ENCODE measurements at places on chromosomes 2 and 18.

DNA sequence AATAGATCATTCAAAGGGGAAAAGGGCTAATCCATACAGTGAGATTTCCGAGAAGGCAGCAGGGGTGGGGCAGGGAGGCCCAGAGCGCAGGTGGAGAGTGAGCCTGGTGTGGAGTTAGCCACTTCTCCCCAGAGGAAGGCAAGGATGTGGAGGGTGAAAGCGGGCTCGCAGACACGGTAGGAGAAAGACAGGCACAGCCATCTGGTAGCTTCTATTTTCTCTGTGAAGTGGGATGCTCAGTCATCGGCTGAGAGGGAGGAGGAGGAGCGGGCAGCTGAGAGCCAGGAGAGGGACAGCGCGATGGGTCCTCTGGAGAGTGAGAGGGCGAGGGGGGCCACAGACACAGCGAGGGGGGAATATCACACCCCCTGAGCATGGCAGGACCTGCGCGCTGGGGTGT lies 153.3 kb upstream of the NDUFV2 start:
- H3K36me3 ChIP-seq, result no peaks in the 10 kb centered on the region
- H3K27me3 ChIP-seq, result no peaks in the 10 kb centered on the region
- H3K4me1 ChIP-seq, result peaks cover 51% of the 10 kb centered on the region
- peak overlapping the region; percentile 46 for H3K27ac ChIP-seq
- DNase-seq, result peak; percentile 80
- no peak overlapping the region for H3K4me3 ChIP-seq

DNA sequence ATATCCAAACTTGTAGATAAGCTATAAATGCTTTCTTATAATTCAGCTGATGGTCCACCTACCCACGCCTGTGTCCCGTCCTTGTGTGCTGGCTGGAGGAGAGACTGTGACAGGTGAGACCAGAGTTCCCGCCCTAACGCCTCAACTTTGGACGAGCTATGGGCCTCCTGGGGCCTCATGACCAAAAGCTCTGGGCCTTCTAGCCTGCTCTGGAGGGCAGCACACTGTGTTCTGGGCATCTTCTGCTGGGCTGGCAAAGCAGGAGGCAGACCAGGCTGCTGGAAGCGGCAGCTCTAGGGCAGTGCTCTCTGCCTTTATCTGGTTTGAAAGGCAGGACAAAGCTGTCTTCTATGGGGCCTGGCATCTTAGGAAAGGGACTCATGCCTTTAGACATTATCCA lies 26.0 kb upstream of the PAX8 start:
- H3K4me1 ChIP-seq, result no peaks in the 10 kb centered on the region
- H3K4me3 ChIP-seq, result no peak overlapping the region
- H3K36me3 ChIP-seq, result no peaks in the 10 kb centered on the region
- peaks cover 6% of the 10 kb centered on the region for H3K27me3 ChIP-seq
- no peak overlapping the region for H3K27ac ChIP-seq
- no peak for DNase-seq

DNA sequence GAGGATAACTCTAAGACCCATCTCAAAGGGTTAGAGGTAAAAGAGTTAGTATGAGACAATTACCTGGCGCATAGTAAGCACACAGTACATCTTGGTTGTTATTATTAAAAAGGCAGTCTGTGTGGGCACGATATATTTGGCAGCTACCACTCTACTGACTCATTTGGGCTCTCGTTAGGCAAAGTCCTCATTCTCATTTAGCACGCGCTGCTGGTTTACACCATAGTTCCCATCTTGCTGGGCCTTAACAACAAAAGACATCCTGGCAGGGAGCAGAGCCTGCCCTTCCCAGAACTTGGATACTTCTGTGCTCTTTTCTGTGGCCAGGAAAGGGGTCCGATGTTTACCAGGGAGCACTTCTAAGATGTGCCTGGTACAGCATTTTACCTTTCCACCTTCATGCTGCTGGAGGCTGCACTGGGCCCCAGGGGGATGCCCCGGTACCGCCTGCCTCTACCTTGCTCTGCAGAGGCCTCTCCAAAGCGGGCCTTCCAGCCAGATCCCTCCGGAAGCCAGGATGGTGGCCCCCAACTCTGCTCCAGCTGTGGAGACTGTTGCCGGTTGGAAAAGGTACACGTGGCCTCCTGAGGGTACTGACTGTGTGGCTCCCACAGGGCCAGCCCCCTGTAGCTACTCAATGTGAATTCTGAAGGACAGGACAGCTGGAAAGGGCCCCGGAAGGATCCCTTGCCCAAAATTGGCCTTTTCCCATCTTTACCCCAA lies 15.0 kb downstream of the GLI2 start:
- H3K4me1 ChIP-seq, result no peaks in the 10 kb centered on the region
- no peak overlapping the region for H3K4me3 ChIP-seq
- no peak for DNase-seq
- peaks cover 14% of the 10 kb centered on the region for H3K27me3 ChIP-seq
- no peak overlapping the region for H3K27ac ChIP-seq

GRCh38 chr2:84870306-84870705 lies 10.6 kb downstream of the TRABD2A start:
- peak; percentile 30 for DNase-seq
- H3K4me1 ChIP-seq, result no peaks in the 10 kb centered on the region
- no peak overlapping the region for H3K27ac ChIP-seq
- peaks cover 8% of the 10 kb centered on the region for H3K27me3 ChIP-seq

DNA sequence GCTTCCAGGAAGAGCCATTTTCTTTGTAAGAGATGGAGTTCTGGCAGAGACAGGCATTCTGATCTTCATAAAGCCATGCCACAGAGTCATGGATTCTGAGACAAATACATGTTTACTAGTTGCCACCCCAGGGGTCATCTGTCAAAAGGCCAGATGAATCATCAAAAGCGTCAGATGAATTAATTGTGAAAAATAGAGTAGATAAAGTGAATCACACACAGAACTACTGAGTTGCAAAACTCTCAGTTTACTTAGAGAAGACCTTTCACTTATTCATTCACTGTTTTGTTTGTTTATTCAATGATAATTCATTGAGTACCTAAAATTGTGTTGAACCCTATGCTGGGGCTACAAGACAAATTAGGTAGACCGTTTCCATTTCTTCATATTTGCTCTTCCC lies 157.7 kb upstream of the SERPINE2 start:
- no peak for DNase-seq
- peaks cover 6% of the 10 kb centered on the region for H3K27me3 ChIP-seq
- no peaks in the 10 kb centered on the region for H3K36me3 ChIP-seq
- no peaks in the 10 kb centered on the region for H3K4me1 ChIP-seq

DNA sequence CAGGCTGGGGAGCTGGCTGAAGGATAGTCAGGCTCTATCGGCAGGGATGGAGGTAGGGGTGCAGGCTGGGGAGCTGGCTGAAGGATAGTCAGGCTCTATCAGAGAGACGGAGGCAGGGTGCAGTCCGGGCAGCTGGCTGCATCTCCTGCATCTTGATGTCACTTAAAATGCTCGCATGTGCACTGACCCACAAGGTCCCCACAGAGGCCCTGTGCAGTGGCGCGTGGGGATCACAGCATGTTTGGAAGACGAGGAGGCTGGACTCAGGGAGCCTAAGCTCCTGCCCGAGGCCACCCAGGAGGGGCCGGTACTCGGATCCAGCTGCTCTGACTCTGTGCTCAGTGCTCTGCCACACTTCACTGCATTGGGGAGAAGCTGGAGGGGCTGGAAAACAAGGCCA lies 189.0 kb upstream of the HDAC4 start:
- no peaks in the 10 kb centered on the region for H3K36me3 ChIP-seq
- no peaks in the 10 kb centered on the region for H3K27me3 ChIP-seq
- H3K27ac ChIP-seq, result peak overlapping the region; percentile 81
- DNase-seq, result no peak

GRCh38 chr2:236576087-236576486 lies 6.5 kb downstream of the ACKR3 start:
- no peak overlapping the region for H3K27ac ChIP-seq
- no peak overlapping the region for H3K4me3 ChIP-seq
- no peak for DNase-seq
- H3K27me3 ChIP-seq, result no peaks in the 10 kb centered on the region
- peaks cover 8% of the 10 kb centered on the region for H3K36me3 ChIP-seq

- H3K4me3 ChIP-seq, result no peak overlapping the region
- no peaks in the 10 kb centered on the region for H3K36me3 ChIP-seq
- no peak overlapping the region for H3K27ac ChIP-seq
- peaks cover 22% of the 10 kb centered on the region for H3K27me3 ChIP-seq
Observed at GRCh38 chr18:47274961-47275360, 23.5 kb upstream of the SKOR2 start.

DNA sequence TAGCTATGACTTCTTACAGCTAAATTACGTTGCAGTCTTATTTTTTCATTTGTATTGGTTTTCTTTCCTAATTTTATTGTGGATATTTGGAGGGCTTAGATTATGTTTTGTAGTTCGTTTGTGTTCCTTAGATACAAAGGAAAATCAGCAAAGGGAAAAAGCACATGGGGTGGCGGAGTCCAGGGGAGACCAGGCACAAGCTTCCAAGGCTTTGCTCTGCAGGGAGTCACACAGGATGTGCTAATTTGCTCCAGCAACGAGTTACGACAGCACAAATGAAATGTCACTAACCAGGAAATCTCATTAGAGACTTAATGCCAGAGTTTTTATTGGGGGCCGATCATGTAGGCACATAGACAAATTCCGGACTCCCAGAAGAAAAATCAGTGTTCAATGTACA lies 60.5 kb upstream of the CABYR start:
- H3K27ac ChIP-seq, result no peak overlapping the region
- H3K36me3 ChIP-seq, result peaks cover 27% of the 10 kb centered on the region
- DNase-seq, result no peak
- H3K4me3 ChIP-seq, result no peak overlapping the region

DNA sequence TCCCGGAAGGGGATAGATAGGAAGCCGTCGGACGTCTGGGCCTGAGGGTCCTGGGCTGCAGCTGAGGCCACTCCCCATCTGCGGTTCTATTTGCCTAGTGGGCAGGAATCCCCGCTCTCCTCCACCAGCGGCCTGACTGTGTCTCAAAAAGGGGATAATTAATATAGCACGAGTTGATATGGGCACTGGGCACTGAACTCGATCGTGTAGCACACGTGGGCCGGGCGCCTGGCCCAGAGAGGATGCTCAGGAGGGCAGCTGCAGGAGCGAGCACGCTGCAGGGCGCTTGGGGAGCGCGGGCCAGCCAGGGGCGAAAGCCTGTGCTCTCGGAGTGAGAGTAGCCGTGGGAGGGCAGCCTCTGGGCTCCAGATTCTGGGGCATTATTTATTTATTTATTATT lies 8.8 kb upstream of the GBX2 start:
- H3K4me3 ChIP-seq, result no peak overlapping the region
- H3K36me3 ChIP-seq, result no peaks in the 10 kb centered on the region
- DNase-seq, result no peak
- H3K27ac ChIP-seq, result no peak overlapping the region

DNA sequence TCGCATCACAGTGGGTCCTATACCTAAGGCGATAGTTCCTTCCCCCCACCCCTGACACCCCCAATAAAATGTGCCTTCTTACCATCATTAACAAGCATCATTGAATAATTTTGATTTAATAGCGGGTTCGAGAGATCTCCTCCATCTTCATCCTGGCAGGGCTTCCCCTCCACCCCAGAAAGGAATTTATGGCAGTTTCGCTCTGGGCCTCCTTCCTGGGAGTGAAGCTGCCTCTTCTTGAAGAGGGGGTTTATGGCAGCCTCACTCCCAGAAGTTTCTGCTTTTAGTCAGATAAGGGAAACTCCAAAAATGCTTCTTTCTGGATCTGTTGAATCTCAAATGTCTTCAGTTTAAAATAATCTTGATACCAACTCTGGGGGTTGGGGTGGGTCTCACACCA lies 45.7 kb downstream of the RRM2 start:
- DNase-seq, result no peak
- H3K4me1 ChIP-seq, result no peaks in the 10 kb centered on the region
- peaks cover 95% of the 10 kb centered on the region for H3K36me3 ChIP-seq

GRCh38 chr18:3110034-3110752 lies 97.2 kb upstream of the LPIN2 start:
- H3K27me3 ChIP-seq, result no peaks in the 10 kb centered on the region
- DNase-seq, result no peak
- no peak overlapping the region for H3K27ac ChIP-seq
- no peak overlapping the region for H3K4me3 ChIP-seq
- H3K36me3 ChIP-seq, result no peaks in the 10 kb centered on the region
- H3K4me1 ChIP-seq, result no peaks in the 10 kb centered on the region

DNA sequence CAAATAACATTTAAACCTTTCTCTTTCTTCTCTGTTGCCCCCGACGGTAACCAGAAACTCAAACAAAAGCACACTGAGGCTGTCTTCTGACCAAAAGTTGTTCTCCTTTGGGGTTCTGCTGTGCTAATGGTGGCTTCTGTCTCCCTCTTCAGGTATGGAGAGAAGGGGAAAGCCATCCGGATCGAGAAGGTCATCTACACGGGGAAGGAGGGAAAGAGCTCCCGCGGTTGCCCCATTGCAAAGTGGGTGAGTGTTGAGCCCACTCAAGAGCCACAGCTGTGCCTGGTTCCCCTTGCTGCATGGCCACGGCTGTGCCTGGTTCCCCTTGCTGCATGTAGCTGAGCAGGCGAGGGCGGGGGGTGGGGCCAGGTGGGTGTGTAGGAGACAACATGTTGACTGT lies 67.4 kb downstream of the BOLA3 start:
- no peak overlapping the region for H3K4me3 ChIP-seq
- no peak for DNase-seq
- H3K4me1 ChIP-seq, result no peaks in the 10 kb centered on the region
- no peaks in the 10 kb centered on the region for H3K27me3 ChIP-seq
- H3K36me3 ChIP-seq, result peaks cover 79% of the 10 kb centered on the region

DNA sequence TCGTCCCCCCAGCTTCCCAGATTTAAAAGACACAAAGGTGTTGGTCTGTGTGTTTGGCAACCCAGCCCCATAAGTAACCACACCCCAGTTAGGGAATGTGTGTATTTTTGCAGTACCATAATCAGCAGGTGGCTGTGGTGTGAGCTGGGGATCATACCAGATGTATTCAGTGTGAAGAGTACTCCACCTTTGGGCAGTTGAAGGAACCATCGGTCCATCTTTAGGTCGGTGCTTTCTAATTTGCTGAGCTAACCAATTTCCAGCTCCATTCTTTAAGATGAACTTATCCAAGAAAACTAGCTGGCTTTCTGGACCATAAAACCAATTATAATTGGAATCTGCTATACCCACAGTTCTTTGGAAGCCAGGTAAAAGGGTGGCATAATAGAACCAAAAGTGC lies 3.2 kb downstream of the DSEL start:
- H3K36me3 ChIP-seq, result no peaks in the 10 kb centered on the region
- no peaks in the 10 kb centered on the region for H3K4me1 ChIP-seq
- DNase-seq, result no peak
- no peak overlapping the region for H3K4me3 ChIP-seq

- H3K4me1 ChIP-seq, result no peaks in the 10 kb centered on the region
- no peaks in the 10 kb centered on the region for H3K36me3 ChIP-seq
- H3K27me3 ChIP-seq, result no peaks in the 10 kb centered on the region
- DNase-seq, result no peak
Observed at GRCh38 chr2:64699712-64700111, 46.0 kb upstream of the SERTAD2 start.

DNA sequence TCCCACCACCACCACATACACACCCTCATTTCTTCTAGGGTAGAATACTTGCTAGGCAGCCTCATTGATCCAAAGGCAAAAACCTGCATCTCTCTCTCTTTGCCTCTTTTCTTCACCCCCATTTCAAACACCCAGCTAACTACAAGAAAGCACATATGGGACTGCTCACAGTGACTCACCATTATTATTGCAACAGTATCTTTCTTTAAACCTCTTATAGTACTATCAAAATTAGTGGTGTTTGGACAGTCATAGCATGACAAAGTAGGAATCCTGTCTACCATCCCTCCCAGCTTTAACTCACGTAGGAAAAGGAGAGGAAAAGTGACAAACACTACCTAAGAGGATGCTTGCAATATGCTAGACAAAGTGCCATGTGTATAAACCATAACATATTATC lies 422.5 kb upstream of the CRIM1 start:
- H3K27ac ChIP-seq, result no peak overlapping the region
- no peaks in the 10 kb centered on the region for H3K36me3 ChIP-seq
- H3K4me1 ChIP-seq, result no peaks in the 10 kb centered on the region

Data from DND-41 (cell line).